ENCODE measurements at places on chromosomes 4 and X. TPM values are rescaled to one million over a fixed set of nuclear protein-coding genes. Genes with fewer than 3 reads are reported as not detected.

NXF3 gene
- total RNA-seq: not detected

DNA sequence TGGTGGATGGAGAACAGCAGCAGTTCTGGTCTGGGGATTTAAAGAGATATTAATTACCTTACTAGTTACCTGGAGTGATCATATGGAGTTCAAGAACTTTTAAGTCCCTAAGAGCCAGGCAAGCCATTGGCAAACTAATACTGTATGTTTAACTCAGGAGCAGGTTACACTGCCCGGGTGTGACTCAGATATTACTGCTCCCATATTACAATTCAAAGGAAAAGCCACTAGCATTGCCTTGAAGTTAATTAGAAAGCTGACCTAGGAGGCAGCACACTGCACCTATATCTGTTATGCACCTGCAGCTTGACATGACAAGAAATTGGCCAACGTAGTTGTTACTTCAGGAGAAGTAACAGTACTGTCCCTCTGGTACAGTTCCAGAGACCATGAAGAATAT lies 47.2 kb downstream of the GRK4 start:
- DNase-seq: no peak

DNA sequence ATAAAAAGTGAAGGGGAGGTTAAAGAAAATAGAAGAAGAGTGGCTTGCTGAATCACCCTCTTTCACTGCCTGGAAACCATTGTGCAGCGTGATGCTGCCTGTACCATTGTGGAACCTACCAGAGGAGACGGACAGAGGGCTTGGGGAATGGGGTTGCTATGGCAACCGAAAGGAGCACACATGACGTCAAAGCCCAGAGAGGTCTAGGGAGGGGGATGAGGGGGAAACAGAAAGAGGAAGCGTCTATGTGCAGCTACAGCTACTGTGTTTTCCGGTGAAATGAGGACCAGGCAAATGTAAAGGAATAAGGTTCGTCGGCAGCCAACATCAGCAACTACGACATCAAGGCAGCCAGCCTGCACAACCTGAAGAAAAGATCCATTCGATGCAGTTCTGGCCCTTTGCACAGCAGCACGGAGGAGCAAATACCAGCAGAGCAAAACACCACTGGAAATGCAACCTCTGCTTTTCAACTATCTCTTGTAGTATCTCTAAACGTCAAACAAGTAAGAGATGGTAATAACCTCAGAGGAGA lies at the start of gene MAPK10:
Gene MAPK10, minus strand, starts transcription at position 110 of the 535 bp plus-strand sequence.
- no peak for DNase-seq

DNA sequence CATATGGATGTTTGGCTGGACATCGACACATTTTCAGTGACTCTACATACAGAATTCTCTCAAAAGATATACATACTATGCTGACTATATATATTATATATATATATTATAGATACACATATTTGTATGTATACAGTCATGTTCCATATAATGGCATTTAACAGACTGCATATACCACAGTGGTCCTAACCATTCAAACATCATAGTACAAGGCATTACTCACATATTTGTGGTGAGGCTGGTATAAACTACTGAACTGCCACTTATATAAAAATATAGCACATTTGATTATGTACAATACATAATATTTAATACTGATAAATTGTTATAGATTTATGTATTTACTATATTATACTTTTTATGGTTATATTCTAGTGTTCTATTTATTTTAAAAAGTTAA lies 168.5 kb downstream of the IL15 start:
- DNase-seq: no peak

GRCh38 chrX:109709129-109709631 lies 23.9 kb downstream of the ACSL4 start:
- DNase-seq: no peak

DNA sequence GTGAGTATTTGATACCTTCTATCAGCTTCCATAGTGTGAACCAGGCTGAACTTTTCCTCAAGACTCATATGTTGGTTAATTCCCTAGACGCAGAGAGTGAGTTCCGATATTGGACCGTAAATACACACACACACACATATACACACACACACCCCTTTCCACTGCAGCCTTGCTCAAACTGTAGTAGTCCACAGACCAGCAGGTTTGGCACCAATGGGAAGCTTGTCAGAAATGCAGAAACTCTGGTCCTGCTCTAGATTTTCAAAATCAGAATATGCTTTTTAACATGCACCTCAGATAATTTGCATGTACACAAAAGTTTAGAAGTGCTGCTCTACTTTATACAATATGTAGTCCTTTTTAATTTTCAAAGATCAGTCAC lies 27.6 kb upstream of the ZNF280C start:
- DNase-seq: no peak

ASMT gene
- total RNA-seq: not detected

- DNase-seq: no peak
These were observed 219.0 kb downstream of the PALLD start for GRCh38 chr4:168715896-168716295.

GYG2 gene
- 9.7 TPM for total RNA-seq

DNA sequence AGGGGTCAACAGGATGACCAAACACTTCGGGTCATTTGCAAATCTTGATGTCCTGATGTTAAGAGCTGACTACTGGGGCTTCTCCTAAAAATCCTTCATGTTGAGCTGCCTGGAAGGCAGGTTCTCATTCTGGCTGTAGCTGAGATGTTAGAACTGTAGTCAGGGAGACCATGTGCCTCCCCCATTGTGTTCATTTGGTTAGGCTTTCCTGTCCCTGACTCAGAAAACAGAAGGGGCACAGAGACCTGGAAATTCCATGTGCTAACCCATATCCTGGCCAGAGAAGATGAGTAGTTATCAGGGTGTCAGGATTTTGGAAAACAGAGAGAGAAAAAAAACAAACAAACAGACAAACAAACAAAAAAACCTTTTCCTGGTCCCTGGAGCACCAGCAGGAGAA lies 177.5 kb downstream of the AR start:
- DNase-seq: no peak

CFAP47 gene
- total RNA-seq: 0.15 TPM

TMEM154 gene
- total RNA-seq: 3.5 TPM

DNA sequence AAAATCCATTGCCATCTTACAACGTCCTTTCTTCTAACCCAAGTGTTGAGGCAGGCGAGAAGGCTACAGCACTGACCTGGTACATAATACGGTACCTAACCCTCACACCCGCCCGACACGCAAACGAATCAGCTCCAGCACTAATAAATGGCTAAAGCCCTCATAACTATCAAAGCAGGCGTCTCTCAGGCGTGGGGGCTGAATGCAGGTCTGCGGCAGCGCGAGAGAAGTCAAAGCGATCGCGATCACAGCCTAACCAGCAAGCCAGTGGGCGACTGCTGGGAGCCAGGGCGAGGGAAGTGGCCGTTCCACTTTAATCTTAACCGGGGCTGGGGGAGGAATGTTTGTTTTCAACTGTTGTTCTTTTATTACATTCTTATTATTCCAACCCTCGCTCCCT lies 1.5 kb downstream of the CDX4 start:
- no peak for DNase-seq

MAGEC2 gene
- not detected for total RNA-seq

FABP2 gene
- not detected for total RNA-seq

DCLK2 gene
- total RNA-seq: 12.0 TPM

ANK2 gene
- 24.0 TPM for total RNA-seq

DNA sequence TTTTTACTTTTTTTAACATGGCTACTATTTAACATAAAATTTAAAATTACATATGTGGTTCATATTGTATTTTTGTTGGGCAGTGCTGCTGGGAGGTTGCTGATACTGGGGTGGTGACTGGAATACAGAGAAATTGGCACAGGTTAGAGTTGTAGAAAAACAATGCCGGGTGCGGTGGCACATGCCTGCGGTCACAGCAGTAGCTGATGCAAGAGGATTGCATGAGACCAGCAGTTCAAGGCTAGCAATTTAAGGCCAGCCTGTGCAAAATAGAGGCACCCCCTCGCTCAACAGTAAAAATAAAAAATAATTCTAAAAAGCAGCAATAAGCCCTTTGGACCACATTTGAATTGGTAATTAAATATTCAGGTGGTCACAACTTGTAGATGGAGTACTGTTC lies 11.8 kb upstream of the CPE start:
- no peak for DNase-seq

- DNase-seq: no peak
These were observed 193.2 kb downstream of the RASL11B start for GRCh38 chr4:53055274-53055673.

NIPAL1 gene
- total RNA-seq: 3.0 TPM

- no peak for DNase-seq
These were observed 117.5 kb downstream of the PCDH18 start for GRCh38 chr4:137414802-137415201.

NR3C2 gene
- 0.12 TPM for total RNA-seq

MAMLD1 gene
- total RNA-seq: 0.72 TPM

GRCh38 chr4:7506119-7506518 lies 71.4 kb upstream of the PSAPL1 start:
- no peak for DNase-seq

PAGE5 gene
- total RNA-seq: not detected

RHOXF2B gene
- not detected for total RNA-seq

GRCh38 chr4:184804621-184805020 lies 21.1 kb downstream of the ACSL1 start:
- DNase-seq: no peak

GRCh38 chr4:106367072-106367471 lies 1.5 kb downstream of the GIMD1 start:
- DNase-seq: no peak

DNA sequence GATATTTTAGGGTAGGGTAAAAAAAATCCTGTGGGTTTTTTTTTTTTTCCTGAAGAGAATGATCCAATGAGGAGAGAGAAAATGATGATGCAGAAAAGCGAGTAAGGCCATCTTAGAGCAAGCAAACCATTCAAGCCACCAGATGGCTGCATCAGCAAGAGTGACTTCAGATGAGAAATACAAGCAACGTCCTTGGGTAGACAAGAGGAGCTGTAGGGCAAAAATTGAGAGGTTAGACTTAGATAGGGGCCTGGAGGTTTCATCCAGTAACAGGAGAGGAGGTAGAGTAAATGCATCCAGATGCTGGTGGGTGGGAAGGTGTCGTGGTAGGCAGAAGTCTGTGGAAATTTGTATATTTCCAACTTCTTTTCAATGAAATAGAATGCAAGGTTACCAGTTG lies 14.6 kb downstream of the FTHL17 start:
- DNase-seq: no peak

DNA sequence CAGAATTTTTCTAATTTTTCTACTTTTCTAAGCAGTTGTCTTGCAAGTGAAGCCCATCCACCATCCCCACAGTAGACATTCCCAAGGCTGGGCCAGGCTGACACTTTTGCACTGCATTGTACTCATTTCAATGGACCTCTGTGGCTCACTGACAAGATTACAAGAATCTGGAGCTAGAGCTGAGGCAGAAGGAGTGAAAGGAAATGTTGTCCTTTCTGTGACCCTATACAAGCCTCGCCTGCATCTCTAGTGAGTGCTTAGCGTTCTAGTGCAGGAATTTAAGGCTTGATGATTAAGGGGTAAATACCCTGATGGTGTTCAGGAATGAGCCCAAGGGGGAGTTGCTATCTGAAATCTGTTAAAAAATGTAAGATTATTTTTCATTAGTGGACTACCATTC lies 6.3 kb downstream of the MAGED1 start:
- no peak for DNase-seq

DNA sequence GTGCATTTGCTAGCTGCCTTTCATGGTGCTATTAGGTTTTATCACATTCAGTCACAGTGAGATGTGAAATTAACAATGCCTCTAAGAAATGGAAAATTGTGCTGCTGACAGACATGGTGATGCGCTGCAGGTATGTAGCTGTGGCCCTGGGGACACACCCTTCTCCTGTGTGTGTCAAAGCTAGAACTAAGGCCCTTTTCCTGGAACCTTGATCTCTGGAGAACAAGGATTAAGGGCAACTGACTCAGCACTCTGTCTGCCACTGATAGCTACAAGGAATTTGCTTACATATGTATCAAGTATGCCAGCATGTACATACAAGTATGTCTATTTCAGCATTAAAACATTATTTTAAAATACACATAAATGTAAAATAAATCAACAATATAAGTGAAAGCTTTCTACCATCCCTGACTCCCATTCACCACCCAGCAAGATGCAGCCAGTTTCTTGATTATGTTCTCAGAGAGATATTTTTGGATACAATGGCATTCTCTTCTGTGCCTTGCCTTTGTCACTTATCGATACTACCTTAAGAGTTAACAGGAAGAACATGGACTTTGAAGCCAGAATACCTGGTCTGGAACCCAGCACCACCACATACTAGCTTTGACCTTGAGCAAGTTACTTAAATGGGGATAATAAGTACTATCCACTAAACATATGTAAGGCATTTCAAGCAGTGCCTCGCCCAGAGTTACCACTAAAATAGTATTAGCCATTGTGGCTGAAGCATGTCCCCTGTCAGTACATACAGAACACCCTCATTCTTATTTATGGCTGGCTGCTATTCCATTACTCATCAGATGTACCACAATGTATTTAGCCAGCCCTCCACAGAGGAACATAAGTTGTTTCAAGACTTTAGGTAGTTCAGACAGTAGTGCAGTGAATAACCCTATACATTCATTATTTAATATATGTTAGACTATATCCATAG lies 68.5 kb downstream of the NPNT start:
- DNase-seq: no peak
